ENCODE measurements at places on chromosomes 16 and 17.

DNA sequence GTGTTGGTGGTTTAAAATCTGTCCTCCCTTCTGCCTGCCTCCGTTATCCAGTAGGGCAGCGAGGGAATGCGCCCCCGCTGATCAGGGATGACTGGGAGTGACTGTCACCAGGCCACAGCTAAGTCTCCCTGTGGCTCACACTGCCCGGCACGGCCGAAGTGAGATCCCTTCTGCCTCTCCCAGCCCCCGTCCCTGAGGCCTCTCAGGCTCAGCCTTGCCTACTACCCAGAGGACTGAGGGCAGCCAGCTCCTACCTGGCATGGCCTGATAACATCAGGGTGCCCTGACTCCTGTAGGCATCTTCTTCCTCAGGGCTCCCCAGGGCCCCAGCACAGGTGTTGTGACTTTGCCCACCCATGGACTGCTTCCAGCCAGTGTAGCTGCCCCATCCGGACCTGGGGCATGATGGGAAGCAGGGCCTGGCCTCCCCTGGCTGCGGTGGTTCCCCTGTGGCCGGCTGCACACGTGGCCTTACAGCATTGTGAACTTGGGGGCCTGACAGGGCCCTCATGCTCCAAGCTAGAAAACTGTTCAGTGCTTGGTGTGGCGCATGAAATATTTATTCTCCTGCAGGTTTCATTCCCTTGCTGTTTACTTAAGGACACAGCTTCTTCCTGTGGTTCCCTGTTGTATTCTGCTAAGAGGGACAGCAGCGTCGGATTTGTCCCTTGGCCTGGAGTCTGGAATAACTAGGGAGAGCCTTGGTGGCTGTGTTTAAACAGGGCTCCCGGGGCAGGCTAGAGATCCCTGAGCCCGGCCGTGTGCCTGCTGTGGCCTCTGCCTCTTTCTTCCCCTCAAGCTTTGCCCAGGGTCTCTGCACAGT, 30.0 kb downstream of the GINS2 start:
- DNase-seq: no peak

GRCh38 chr16:72635694-72636093, 412.2 kb downstream of the ZFHX3 start:
- DNase-seq: no peak

- DNase-seq: no peak
Measured at GRCh38 chr16:13996778-13997288, 74.3 kb upstream of the MRTFB start.

GRCh38 chr17:32275060-32276042, 9.7 kb downstream of the RHBDL3 start:
- no peak for DNase-seq

- DNase-seq: no peak
Measured at GRCh38 chr17:49082231-49082630, 50.3 kb upstream of the B4GALNT2 start.

GRCh38 chr16:8182761-8183160, 407.6 kb downstream of the TMEM114 start:
- no peak for DNase-seq

- DNase-seq: no peak
Measured at GRCh38 chr16:66207139-66207882, 159.2 kb upstream of the CDH5 start.

- no peak for DNase-seq
Measured at GRCh38 chr17:82565551-82565950, 46.0 kb downstream of the FOXK2 start.

DNA sequence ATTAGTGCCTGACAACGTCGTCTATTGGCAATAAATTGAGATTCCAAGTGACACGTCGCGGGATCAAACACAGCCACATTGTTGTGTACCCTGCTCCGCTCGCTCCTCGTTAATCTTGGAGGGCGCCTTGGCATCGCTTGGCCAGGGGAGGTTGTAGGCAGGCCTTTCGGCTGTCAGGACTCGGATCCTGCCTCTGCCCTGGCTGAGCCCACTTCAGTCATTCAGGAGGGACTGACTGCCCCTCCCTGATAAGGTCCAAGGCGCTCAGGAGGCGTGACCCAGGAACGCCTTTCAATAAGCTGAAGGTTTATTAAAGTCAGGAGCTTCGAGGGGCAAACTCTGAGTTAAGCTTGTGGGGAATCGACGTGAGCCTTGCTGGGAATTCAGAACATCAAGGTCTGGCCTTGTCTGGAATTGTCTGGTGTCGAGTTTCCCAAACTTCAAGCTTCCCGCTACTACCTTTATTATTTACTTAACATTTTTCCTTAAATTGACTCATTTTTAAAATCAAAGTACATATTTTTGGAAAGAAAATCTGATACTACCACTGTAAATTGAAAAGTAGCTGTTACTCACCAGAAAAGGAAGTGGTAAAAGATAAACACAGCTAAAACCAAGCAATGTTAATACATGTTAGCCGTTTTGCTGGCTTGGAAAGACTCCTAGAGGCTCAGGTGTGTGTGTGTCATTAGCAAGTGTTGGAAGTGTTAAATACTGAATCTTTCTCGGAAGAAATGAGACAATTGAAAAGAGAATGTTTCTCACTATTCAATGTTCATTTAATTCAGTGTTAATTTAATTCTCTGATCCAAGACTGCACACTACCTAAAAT, 5.3 kb upstream of the IRX3 start:
- DNase-seq: no peak

DNA sequence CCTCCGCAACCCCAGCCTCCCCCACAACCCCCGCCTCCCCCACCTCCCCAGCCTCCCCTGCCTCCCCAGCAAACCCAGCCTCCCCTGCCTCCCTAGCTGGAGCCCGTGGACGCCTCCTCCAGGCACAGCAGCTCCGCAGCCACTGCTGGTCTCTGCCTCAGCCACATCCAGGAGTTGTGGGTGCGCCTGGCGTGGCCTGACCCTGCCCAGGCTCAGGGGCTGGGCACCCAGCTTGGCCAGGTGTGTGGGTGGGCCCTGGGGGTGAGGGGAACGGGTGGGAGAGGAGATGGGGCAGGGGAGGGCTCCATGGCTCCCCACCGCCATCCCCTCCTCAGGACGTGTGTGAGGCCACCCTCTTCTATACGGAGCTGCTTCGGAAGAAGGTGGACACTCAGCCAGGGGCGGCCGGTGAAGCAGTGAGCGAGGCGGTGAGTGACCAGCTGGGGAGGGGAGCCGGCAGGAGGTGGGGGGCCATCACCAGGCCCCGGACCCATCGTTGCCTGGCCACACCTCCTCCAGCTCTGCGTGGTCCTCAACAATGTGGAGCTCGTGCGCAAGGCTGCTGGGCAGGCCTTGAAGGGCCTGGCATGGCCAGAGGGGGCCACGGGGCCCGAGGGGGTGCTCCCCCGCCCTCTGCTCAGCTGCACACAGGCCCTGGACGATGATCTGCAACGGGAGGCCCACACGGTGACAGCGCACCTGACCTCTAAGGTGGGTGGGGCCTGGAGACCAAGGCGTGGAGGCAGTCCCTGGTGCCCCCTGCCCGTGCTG, 5.8 kb downstream of the TSR3 start:
- DNase-seq: no peak

DNA sequence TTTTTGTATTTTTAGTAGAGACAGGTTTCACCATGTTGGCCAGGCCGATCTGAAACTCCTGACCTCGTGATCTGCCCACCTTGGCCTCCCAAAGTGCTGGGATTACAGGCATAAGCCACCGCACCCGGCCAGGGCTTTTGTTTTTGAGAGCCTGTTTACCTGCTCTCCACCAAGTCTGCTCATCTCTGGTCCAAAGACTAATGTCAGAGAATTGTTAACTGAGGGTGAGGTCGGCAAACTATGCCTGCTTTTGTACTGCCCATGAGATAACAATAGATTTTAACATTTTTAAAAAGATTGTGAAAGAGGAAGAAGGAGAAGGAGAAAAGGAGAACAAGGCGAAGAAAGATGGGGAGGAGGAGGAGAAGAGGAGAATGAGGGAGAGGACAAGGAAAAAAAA, 26.0 kb downstream of the TMEM238L start:
- no peak for DNase-seq

Measured in GM12892 (cell line).